Jurkat, Clone E6-1 (cell line): ENCODE measurements at places on chromosomes 7 and 10.

DNA sequence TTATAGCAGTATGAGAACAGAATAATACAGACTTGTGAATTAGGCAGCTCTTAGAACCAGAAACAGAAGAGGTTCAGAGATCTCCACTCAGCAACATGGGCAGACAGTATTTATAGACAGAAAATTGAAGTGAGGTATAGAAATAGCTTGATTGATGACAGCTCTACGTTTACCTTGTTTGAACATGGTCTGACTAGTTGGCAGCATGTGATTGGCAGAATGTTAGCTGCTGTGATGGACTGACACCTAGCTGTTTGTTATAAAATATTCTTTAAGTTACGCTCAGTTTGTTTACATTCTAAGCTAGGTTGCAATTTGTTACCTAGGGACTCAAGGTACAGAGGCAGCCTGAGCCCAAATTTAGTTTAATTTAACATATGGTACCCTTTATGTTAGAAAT lies 73.7 kb upstream of the TMEM229A start:
- DNase-seq: no peak

DNA sequence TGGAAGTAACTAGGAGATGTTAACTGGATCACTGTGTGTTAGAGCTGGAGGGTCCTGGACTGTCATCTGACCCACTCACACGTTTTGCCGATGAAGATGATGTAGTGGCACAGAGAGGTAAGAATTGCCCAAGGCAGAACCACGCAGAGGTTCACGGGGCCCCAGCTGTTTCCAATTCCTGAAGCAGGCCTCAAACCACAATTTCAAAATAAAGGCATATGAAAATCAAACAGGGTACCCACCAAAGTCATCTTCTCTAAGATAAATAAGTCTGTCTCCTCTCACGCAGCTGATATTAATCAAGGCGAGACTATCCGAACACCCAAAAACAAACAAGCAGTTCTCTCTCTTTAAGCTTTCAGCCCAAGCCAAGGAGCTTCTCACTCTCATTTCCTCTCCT lies 113.3 kb upstream of the JCAD start:
- no peak for DNase-seq

DNA sequence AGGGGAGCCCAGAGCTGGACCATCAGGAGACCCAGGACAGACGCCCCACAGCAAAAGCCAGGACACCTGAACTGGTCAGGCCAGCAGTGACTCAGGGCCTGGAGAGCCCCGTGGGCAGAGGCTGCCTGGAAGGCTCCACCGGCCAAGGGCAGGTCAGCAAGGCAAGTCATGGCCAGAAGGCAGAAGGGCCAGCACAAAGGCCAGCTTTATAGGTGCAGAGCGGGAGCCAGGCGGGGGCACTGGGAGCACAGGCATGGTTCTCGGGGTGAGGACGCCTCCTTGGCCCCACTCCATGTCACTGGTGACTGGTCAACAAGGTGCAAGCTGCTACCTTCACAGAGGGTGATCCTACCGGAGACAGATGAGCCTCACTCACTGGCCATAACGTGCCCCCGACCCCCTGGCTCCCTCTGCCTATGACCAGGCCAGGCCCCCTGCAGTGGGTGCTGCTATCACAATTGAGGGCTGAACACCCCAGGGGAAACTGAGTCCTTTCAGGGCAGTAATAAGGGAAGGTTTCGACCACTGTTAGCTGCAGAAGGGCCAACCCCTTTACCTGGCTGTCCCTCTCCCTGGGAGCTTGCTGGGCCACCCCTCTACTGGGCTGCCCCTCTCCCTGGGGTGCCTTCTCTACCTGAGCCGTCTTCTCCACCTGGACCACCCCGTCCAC lies 317.4 kb downstream of the PTPRN2 start:
- DNase-seq: no peak

- no peak for DNase-seq
These were observed 58.7 kb upstream of the VSTM2A start for GRCh38 chr7:54483523-54483922.

DNA sequence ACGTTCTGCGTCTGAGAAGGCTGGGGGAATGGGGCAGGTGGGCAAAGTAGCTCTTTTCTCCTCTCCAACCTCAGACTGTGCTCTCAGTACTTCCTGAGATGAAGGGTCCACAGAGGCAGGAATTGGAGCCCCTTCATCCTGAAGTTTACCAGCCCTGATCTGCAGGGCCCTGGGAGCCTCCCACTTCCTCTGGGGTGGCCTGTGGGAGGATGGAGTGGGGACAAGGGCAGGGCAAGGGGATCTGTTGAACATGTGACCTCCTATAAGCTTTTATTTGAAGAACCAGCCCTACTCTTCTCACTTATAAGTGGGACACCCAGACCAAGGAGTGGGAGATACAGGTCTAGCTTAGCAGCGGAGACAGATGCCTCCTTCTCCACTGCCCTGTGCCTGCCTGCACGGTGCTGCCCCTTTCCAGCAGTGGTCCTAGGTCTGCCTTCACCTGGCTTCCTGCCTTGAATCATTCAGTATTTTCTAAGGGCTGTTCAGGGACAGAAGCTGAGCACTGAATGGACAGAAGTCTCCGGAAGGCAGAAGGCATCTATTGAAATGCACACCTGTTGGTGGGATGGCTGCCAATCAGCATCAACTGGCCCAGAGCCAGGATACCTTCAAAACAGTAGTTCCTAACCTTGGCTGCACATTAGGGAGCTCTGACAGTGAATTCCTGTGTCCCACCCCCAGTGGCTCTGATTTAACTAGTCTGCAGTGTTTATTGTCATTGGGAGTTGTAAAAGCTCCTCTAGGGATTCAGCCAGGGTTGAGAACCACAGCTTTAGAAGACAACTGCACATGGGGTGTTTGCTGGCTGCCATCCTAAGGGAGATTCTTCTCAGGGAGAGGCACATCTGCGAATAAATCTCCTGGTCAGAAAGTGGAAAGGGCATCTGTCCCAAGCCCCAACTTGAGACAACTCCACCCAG lies 2.7 kb upstream of the ARHGAP22 start:
- no peak for DNase-seq

GRCh38 chr10:44723082-44723481 lies 188.1 kb upstream of the TMEM72 start:
- no peak for DNase-seq

- peak; percentile 42 for DNase-seq
These were observed 558 bp downstream of the VOPP1 start for GRCh38 chr7:55571511-55572377.

DNA sequence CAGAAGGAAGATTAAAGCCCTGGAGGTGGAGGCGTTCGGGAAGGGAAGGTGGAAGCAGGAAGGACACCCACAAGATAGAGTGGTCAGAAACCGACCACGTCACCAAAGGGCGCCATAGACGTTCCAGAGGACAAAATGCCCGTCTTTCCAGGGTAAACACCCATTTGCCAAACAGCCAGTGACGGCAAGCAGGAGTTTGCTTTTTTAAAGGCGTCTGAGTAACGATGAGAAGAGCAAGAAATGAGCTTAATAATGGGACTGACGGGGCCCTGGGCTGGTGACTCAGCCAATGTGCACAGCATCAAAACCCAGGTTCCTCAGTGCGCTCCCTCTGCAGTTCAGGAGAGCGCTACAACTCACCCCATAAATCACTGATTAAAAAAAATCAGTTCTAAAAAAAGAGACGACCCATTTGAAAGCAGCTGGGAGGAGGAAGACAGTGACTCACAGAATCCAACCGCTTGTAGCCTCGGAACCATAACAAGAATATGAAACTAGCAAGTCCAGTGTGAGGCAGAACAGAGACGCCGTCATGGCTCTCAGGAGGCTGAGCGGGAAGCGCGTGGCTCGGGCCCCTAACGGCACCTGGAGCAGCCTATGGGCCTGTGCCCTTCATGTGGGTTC lies 5.9 kb downstream of the DIP2C start:
- DNase-seq: no peak

DNA sequence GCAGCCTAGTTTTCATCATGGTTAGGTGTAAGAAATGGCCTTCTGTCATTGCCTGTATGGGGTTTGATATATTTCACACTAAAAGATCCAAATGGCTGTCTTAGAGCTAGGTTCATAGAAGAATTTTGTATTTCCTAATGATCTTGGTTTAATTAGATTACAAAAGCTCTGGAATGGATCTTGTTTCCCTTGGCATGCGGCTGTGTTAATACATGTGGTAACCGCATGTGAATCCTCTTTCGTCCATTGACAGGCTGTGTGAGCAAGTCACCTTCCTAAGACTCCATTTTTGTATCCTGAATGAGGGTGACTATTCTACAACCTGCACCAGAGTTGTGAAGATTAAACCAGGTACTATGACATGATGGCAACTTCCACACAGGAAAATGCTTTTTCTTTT lies 12.4 kb upstream of the FZD1 start:
- DNase-seq: no peak

GRCh38 chr10:110946496-110946895 lies 27.1 kb downstream of the SHOC2 start:
- no peak for DNase-seq
